ENCODE measurements at places on chromosomes 1 and 21. TPM values are rescaled to one million over a fixed set of nuclear protein-coding genes. Genes with fewer than 3 reads are reported as not detected.
A peak's percentile ranks its signal among the peaks of the same experiment; 100 is the strongest.

DNA sequence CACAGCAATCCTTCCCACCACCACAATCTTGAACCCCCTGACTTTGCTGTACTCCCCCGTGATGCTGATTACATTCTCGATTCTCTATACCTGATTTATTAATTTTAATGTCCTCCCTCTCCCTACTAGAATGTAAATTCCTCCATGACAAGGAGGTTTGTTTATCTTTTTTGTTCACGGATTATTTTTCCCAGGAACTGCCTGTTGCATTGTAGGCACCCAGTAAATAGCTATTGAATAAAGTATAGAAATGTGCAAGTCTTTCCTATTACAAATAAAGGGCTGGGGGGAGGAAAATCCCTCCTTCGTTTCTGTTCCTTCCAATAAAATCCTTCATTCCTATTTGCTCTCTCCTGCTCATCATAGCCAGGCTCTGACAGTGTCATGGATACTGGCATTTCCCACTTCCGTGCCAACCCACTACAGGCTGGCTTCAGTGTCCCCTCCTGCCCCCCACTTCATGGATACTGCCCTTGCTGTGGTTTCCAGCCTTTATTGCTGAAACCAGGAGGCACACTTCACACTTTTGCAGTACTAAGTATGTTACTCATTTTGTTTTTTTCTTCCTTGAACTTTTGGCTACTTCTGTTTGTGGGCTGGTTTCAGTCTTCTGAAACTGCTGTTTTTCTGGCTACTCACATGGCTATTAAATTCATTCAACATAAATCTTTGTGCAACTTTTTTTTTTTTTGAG lies 7.5 kb downstream of the KIF1B start:
- DNase-seq: peak; percentile 40

SPRR4 gene
- not detected for total RNA-seq

DNA sequence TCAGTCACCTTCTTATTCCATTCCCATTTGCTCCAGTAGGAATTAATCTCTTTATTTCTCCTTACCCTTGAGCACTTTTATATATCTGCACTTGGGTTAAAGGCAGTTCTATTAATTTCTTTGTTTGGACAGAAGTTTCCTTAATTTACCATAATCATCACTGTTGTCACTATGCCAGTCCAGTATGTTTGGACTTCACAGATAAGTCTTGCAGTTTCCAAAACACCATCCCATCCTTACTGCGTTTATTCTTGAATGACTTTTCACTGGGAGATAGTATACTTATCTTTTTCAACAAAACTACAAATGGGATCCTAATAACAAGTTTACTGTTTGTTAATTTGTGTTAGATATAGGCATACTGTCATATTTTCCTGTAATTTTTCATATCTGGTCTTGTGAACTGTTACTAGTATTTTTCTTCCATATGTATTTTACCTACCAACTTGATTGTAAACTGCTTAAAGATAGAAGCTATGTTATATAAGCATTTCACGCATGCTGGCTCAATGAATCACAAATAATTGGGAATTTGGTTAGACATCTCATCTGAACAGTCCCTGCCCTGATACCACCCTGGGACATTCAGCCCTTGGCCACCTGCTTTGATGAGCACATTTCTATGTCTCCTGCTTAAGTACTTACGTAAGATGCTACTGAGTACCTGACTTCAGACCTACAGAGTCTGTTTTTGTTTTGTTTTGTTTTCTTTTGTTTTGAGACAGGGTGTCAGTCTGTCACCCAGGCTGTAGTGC lies 78.2 kb downstream of the OLFML2B start:
- no peak for DNase-seq

PTGFR gene
- total RNA-seq: 1.6 TPM

DNA sequence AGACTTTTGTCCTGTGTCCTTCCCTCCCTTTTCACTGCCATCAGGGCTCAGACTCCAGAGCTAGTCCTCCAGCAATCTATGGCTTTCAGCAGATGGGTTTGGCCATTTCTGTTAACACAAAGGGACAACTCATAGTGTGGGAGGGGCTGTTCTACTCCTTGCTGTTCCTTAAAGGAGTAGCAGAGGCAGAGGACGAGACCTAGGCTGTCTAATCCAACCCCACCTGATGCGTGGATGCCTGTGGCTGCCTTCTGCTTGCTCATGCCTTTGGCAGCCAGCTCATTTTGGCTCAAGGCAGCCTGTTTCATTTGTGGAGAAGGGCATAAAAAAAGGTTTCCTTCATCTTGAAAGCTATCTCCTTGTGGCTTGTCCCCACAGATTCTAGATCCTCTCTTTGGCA lies 27.0 kb downstream of the MFSD2A start:
- no peak for DNase-seq

DNA sequence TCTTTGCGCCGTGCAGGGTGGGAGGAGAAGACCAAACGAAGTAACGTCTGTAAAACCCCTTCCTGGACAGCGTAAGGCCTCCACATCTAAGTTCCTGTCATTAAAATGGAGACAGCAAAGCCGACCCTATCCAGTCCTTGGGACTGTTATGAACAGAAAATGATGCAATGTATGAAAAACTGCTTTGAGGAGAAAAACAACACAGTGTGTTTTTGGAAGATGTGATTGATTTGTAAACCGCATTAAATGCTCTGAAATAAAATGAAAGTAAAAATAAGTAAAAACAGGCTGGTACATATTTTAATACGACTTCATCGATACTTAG lies 827 bp upstream of the URB1 start:
- no peak for DNase-seq

DNA sequence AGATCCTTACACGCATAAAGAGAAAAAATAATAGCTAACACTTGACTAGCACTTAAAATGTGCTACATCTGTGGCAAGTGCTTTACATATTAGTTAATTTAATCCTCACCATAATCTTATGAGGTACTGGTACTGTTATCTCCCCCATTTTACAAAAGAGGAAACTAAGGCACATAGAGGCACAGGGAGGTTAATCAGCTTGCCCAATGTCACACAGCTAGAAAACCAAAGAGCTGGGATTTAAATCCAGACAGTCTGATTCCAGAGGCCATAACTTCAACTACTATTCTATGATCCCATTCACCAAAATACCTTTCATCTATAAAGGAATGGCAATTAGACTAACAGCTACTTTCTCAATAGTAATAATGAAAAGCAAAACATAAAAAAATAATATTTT lies 11.7 kb downstream of the SPOCD1 start:
- DNase-seq: no peak

Data from right atrium auricular region (tissue), 2 donors.